Activated T-helper 1 cell treated with anti-CD3 and anti-CD28 coated beads, Interleukin-2, amount 50 U/mL, for 16 hours (primary cell): ENCODE measurements at places on chromosomes 1 and 21.

- DNase-seq: no peak
Measured at GRCh38 chr1:192080684-192081083, 77.6 kb upstream of the RGS18 start.

GRCh38 chr1:78426408-78426807, 64.4 kb upstream of the PTGFR start:
- DNase-seq: no peak

DNA sequence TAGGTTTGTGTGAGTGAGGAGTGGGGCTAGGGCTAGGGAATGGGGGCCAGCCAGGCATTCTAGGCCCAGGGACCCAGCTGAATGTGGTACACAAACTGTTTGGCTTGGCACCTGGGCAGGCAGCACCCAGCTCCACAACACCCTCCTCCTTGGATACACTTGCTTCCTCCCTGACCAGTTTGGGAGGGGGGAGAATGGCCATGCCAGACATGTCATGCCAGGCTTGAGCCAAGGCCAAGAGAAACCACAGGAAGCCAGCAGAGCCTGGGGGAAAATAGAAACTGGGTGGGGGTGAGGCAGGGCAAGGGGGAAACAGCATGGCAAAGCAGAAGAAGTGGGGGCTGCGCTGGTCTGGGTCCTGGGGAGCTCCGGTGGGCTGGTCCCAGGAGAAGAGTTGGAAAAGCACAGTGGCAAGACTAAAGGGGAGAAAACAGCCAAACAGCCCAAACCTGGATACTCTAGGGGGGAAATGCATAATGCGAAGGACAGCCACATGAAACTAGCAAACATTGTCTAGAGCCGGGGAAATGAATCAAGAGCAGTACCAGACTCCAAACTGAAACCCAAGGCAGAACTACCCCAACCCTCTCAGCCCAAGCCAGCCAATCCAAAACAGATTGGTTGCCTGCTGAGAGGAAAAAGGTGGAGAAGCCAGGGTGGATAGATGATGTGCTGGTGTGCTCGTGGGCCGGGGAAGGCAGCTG, 47.9 kb downstream of the LGR6 start:
- no peak for DNase-seq

GRCh38 chr1:51417496-51418383, 87.4 kb upstream of the TTC39A start:
- no peak for DNase-seq

DNA sequence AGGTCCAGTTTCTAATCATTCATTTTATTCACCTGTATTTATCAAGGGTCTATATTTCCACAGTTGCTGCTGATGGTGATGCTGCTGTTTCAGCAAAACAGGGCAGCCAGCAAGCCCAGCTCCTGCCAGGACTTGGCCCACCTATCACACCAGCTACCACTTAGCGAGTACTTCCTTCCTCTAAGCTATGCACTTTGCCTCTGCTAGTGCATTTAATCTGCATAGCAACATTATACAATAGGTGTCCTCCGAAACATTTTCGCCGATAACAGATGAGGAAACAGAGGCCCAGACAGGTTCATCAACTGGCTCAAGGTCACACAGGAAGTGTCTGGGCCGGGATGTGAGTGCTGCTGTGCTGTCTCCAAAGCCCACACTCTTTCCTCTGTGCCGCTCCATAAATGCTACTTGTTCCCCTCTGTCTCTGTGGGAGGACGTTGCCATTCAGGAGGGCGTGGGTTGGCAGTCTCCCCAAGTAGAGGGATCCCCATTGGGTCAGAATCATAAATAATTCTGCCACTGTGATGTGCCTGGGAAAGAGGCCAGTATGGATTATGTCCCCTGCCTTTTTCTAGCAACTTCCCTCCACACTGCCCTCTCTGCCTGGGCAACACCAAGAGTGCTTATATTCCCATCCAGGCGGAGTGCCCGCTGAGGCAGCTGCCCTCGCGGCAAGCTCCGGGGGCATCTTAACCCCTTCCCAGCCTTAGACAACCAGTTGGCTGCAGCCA, 9.4 kb upstream of the PLEKHA6 start:
- DNase-seq: no peak

DNA sequence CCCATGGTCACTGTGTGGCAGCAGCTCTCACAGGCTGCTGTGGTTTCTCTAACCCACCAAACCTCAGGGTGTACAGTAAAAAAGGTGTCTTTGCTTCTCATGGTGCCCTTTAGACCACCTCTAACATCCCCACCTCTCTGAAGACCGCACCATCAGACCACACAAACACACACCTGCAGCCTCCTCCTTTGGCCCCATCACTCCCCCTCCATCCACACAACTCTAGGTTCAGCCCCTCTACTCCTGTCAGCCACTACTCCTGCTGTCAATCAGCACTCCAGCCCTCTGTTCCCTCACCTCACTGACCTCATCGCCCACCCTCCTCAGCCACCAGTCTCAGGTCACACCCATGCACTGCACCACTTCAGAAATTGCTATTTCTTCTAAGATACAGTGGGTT, 7.5 kb downstream of the ZNF692 start:
- no peak for DNase-seq

GRCh38 chr1:229340496-229340895, 2.4 kb downstream of the CCSAP start:
- DNase-seq: no peak

DNA sequence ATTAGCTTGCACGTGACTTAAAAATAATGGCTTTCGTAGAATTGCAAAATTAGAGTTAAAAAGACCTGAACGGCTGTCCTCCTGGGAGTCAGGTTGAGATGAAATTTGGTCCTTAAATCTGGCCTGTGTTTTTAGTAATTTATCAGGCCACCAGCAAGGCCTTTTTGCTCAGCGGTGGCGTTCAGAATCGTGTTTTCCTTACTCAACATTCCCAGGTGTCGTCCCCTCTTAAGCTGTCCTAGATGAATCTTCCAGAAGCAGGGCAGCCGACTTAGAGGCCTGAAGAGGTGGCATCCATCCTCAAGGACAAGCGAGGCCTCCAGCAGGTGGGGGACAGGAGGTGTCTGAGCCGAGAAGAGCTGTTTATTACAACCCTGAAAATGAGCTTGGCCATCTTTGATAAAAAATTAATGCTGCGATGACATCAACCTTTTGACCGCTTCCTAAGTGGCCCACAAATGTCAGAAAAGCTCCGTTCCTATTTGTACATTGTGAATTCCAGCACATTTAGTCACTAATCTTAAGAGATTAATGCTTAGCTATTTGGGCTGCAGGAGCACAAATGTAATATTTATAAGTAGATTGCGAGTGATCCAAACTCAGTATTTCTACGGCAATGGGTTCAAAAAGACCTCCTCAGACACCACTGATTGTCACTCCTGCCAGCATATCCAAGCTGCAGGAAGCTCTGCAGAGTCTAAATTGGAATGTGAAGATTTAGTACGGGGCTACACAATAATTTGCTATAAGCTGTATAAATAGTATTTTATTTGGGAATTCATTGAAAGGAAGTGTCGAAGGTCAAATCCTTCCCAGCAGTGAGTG, 344.1 kb upstream of the VAMP3 start:
- no peak for DNase-seq

DNA sequence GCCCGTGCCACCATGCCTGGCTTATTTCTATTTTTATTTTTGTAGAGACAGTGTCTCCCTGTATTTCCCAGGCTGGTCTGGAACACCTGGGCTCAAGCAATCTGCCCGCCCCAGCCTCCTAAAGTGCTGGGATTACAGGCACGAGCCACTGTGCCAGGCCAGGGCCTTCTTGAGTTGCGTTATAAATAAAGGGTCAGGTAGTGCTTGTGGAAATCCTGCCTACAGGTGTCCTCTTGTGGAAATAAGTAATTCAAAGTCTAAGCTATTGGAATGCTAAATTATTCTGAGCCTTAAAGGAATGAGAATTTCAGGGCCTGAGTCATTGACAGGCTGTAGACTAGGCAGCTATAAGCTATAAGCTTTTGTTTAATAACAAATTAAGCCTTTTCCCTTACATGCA, 8.1 kb upstream of the SFT2D2 start:
- no peak for DNase-seq

DNA sequence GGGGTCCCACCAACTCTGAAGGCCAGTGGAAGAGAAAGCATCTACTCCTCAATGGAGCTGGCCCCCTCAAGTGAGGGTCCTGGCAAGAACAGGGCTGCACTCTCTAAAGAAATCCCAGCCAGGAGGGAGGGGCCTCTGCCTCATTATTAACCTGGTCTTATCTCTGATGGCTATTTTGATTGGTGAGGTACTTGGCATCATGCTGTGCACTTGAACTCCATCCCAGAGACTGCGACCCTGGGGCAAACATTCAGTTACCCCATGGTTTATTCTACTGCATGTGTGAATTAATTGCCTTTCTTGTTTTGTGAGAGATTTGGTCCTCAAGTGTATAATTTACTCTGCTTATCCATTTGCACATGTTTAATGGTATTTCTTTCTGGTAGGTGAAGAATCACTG, 55.0 kb upstream of the ETV3 start:
- no peak for DNase-seq

DNA sequence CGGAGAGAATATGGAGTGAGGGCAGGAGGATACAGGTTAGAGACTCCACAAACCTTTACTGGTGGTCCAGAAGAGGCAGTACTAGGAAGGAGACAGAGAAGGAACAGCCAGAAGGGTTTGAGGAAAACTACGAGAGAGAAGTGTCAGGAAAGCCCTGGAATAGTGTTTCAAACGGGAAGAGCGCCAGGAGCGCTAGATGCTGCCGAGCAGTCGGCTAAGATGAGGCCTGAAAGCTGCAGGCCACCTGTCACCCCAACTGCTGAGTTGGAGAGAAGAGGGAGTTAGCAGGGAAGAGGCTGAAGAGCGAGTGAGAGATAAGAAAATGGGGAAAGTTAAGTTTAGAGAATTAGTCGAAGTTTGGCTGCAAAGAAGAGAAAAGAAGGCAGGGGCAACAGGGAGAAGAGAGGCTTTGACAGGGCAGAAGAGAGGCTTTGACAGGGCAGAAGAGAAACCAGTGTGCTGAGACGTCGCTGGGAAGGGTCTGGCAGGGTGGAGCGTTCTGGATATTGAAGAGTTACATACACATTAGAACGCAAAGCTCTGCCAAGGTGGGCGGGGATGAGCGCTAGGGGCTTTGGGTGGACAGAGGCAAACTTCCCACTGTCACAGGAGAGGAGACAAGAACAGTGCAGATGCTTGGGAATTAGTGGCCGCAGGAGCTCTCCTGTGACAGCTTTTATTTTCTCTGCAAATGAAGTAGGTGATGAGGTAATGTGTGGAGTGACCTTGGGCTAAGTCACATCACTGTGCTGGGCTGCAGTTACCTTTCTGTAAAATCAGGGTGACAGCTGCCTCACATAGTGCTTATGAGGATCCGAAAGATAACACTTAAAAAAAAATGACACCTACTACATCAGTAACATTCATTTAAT, 31.2 kb downstream of the PCSK9 start:
- DNase-seq: no peak

DNA sequence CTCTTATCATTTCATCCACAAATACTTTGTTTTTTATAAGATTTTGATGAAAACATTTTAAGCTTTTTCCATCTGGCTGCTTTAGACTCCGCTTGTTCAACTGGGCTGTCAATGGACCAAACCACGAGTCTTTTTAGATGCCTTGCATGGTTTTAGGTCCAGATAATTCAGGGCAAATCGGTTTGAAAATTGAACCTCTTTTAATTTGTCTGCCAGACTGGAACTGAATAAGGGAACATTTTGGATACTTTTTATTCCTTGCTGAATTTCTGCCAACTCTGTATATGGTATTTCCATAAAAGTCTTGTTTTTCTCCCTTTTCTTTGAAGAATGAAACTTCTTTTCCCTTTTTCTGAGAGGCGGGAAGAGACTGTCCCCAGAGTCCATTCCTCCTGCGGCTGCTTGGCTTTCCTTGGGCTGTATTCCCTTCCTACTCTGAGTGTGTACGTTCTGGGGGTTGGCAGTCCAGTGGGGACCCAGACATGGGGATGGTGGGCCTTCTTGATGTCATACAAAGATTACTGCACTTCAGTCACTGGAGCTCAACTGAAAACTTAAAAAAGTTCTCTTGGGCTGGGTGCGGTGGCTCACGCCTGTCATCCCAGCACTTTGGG, 46.5 kb upstream of the CNN3 start:
- DNase-seq: no peak
